Germinal center (tissue), 1 donor: ENCODE measurements at places on chromosomes 7 and 10.

- no peak for DNase-seq
Observed at GRCh38 chr10:99470327-99470726, 39.9 kb upstream of the GOT1 start.

GRCh38 chr10:70478191-70479164 is at the start of gene PALD1:
PALD1 (plus strand) TSS chr10:70478767; CDS start chr10:70525952, 47,185 bp downstream.
- DNase-seq: peak; percentile 78

GRCh38 chr7:129778770-129779601 is 167.5 kb downstream of the NRF1 start:
- no peak for DNase-seq

DNA sequence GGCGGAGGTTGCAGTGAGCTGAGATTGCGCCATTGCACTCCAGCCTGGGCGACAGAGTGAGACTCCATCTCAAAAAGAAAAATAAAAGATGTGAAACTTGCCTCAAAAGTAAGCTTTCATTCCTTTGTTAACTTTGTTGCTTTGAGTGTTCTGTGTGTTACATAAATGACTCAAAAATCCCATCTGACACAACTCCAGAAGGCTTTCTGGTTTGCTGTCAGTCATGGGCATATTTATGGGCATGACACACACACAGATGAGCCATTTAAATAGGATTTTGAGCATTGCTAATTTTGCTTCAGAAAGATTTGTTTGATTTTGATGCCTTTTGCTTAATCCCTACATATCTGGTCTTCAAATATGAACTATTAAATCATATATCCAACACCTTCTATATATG is 82.6 kb downstream of the CACNB2 start:
- no peak for DNase-seq

GRCh38 chr10:3265088-3265487 is 92.5 kb upstream of the PITRM1 start:
- no peak for DNase-seq

GRCh38 chr7:7768977-7769709 is 50.7 kb upstream of the RPA3 start:
- DNase-seq: no peak

DNA sequence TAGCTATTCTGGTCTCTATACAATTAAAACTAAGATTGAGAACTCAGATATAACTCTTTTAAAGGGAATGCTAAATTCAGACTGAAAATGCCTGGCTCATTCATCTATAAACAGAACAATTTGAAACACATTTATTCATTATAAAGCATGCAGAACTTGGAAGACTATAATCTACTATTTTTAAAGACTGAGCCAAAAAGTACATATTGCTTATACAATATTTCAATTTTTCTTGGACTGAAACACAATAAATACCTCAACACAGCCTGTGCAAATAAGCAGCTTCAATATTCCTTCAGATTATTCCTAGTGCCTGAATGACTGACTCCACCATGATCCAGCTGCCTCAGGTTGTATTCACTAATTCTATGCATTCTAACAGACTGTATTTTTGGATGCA is 15.5 kb upstream of the PHYH start:
- no peak for DNase-seq

- DNase-seq: no peak
Observed at GRCh38 chr10:11454958-11455566, 156.4 kb downstream of the USP6NL start.

DNA sequence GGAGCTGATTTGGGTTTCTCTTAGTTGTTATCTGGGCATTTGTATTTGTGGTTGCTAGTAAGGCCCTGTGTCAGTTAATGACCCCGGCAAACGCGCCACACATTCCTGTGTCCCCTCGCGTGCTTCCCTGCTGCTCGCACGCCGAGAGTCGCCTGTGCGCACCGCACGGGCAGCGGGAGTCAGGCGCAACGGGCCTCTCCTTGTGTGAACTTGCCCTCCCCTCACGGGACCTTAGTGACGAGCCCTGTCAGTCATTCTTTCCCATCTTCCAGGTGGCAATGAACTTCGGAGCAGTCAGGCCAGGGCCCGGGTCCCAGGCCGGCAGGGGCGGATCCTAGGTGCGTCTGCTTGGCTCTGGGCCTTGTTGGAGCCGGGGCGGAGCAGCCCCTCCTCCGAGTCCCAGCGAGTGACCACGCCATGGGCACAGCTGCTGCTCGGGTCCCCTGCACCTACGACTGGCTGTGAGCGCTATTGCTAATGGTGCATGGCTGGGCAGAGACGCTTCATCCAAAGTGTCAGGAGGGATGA is 12.4 kb upstream of the PRKAR1B start:
- DNase-seq: no peak
